ENCODE measurements at places on chromosomes 3 and 15. TPM values are rescaled to one million over a fixed set of nuclear protein-coding genes. Genes with fewer than 3 reads are reported as not detected.

ZMYND10 gene
- 3.6 TPM for polyA plus RNA-seq

GABRB3 gene
- 5.9 TPM for polyA plus RNA-seq

SFMBT1 gene
- polyA plus RNA-seq: 8.6 TPM

GRK7 gene
- polyA plus RNA-seq: 0.13 TPM

XCR1 gene
- polyA plus RNA-seq: 0.53 TPM

RARB gene
- 62.3 TPM for polyA plus RNA-seq

SYNPR gene
- not detected for polyA plus RNA-seq

CIDEC gene
- not detected for polyA plus RNA-seq

IQSEC1 gene
- polyA plus RNA-seq: 34.7 TPM

POTEB2 gene
- not detected for polyA plus RNA-seq

ENTPD3 gene
- 1.7 TPM for polyA plus RNA-seq

ZNF80 gene
- polyA plus RNA-seq: not detected

RTP1 gene
- polyA plus RNA-seq: not detected

RAB27A gene
- 16.9 TPM for polyA plus RNA-seq

DHX36 gene
- polyA plus RNA-seq: 69.8 TPM

CLPX gene
- polyA plus RNA-seq: 75.9 TPM

DNA sequence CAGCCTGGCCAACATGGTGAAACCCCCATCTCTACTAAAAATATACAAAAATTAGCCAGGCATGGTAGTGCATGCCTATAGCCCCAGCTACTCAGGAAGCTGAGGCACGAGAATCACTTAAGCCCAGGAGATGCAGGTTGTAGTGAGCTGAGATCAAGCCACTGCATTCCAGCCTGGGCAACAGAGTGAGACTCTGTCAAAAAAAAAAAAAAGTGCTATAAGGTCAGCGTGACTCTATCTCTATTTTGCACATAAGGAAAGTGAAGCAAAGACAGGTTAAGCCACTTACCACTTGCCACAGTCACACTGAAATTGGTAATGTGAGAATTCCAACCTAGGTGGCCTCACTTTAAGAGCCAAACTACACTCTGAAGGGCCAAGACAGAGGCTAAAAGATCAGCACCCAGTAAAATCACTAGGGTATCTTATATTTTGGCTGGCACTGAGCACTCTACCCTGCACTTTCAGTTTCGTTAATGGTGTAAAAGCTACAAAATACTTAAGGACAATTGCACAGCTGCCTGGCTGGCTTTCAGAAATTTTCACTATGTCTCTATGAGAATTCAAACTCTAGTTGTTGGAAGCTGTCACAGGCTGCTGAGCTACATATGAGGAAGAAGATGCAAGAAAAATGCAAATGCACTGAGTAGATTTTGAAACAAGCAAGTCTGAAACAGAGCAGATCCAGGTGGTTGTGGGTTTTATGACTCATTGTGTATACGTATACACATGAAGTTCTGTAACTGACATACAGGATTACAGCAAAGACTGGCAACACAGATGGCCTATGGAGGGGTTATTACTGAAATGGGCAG lies 32.7 kb downstream of the TRANK1 start:
- no peak for DNase-seq

DNA sequence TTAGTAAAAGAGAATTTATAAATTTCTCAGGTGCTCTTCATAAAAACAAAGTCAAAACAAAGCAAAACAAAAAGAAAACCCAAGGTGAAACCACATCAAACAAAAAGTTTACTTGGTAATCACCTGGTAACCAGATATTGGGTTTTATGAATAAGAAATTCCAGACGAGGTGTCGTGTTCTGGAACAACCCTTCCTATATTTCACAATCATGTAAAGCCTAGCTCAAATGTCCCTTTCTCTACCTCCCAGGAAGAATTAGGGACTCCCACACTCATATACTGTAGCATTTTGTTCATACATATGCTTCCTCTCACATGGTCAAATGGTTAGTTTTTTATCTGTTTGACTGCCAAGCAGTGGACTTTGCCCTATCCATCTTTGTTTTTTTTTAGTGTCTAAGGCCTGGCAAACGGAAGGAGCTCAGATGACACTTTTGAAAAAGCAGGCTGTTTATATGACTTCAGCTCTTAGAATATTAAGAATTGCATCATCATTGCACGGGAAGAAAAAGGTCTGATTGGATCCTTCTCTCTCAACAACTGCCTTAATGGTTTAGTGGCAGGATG lies 326.7 kb upstream of the TBL1XR1 start:
- DNase-seq: no peak

GRCh38 chr3:122313281-122313680 lies 11.8 kb upstream of the CSTA start:
- DNase-seq: no peak

GRCh38 chr15:80636675-80637074 lies 58.4 kb upstream of the ABHD17C start:
- DNase-seq: no peak

DNA sequence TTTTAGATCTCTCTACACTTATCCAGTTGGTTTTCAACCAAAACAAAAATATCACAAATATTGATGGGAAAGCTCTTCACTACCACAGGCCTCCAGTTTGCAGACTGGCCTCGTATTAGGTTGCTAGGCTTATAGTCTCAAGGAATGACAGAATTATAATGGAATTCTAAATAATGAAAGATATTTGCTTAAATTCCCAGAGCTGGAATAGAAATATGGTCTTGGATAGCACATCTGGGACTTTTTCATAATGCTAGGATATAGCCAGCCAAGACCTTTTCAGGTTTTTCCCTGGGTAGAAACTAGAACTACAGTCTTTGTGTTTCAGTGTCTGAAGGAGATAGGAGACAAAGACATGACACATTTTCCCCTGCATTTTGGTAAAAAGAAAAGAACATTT lies 121.9 kb upstream of the STAC start:
- no peak for DNase-seq

DNA sequence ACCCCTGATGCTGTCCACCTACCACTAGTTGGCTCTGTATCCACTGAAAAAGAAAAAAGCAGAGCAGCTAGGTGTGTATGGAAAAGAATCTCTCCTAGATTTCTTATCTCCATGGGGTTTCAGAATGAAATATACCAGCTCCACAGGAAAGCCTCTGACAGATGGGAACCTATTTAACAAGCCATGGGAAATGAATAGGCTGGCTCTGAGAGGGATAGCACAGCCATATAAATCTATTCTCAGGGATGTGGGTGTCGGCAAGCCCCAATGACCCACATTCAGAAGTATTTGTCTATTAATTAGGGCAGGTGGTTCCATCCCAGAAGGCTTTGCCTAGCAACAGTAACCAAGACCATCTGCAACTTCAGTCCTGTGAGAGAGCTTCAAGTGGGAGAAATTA lies 694.1 kb downstream of the AGBL1 start:
- DNase-seq: no peak

GRCh38 chr3:150920236-150920635 lies 15.0 kb upstream of the MINDY4B start:
- DNase-seq: no peak

- DNase-seq: no peak
Measured at GRCh38 chr3:193771011-193771652, 178.1 kb downstream of the OPA1 start.

GRCh38 chr15:60371175-60372051 lies 26.4 kb downstream of the ANXA2 start:
- no peak for DNase-seq

DNA sequence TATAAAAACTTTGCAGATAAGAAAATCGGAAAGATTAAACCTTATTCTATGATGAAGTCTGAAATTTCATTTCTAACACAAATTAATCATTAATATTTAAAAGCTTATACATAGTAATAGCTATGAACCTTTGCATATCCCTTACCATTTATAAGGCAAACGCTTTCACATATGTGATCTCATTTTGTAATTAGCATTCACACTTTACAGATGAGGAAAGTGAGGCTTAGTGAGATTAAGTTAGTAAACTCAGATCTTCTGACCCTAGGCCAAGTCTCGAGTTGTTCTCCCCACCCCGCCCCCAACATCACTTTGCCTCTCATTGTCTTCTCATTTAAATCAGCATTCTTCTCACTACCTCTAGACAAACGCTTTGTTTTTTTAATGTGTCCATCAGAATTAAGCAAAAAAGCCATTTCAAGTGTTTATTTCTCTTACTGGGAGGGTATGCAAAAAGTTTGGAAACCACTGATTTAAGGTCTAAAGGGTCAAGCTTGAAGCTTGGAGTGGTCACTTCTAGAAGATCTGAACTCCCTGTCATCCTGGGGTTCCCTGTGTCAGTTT lies 172.9 kb upstream of the BCL6 start:
- no peak for DNase-seq

DNA sequence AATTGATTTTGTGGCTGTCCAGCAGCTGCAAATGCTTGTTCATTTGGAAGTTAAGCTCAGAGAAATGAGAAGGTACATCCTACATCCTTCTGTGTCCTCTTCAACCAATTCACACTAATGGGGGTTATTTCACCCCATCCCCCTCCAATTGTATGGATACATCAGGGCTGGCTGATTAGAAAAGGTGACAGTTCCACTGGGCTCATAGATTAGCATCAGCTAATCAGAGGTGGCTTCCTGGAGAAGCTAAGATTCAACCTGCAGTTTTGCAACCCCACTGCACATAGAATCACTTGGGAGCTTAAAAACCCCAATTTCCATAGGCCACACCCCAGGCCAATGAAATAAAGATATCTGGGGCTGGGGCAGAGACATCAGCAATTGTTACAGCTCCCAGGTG lies 217.7 kb upstream of the TLE3 start:
- DNase-seq: no peak

GRCh38 chr3:40969341-40969740 lies 230.0 kb upstream of the CTNNB1 start:
- DNase-seq: no peak

GRCh38 chr3:124281453-124282316 lies 289.8 kb upstream of the ROPN1 start:
- no peak for DNase-seq

- no peak for DNase-seq
Measured at GRCh38 chr15:85125056-85125661, 143.5 kb downstream of the PDE8A start.

GRCh38 chr3:128879125-128879969 lies at the start of gene ACAD9:
TSS of gene ACAD9 (plus strand) at chr3:128879620. CDS start at chr3:128879692, 72 bp downstream.
- peak; percentile 95 for DNase-seq

DNA sequence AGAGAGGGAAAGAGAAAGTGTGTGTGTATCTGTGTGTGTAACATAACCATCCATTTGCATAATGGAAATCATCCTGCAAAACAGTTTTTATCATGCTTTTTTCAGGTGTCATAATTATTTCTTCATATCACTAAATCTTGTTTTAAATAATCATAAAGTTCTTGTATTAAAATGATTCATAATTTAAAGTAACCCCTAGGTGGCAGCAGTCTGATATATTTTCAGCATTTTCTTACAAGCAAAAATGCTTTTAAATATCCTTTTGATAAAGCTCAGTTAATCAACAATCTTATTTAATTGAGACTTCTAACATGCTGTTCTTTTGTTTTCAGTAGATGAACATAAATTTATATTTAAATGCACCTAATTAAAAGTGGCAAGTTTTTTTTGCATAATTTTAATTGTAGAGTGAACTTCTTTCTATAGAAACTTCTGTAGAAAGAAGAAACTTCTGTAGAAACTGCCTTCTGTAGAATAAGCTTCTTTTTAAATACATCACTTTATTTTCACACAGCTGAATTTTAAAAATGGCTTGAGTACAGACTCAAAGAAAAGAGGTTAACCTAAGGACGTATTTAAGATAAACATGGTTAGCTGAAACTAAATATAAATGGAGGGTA lies 72.5 kb downstream of the OPA1 start:
- no peak for DNase-seq

DNA sequence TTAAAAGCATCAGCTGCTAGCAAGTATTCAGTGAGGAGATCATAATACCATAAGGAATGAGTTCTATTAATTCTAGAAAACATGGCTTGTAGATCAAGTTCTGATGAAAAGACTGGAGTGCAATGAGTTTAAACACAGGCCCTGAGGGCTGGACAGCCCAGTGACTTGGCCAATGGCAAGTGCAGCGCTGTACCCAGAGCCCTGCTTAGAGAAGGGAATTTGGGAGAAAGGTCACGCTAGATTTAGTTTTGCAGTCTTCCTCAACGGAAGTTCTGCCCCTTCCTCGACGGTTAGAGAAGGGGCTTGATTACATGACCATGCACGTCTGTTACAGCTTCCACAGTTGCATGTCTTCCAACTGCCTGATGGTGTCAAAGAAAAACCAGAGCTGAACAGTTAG lies 4.0 kb downstream of the TMEM212 start:
- no peak for DNase-seq

DNA sequence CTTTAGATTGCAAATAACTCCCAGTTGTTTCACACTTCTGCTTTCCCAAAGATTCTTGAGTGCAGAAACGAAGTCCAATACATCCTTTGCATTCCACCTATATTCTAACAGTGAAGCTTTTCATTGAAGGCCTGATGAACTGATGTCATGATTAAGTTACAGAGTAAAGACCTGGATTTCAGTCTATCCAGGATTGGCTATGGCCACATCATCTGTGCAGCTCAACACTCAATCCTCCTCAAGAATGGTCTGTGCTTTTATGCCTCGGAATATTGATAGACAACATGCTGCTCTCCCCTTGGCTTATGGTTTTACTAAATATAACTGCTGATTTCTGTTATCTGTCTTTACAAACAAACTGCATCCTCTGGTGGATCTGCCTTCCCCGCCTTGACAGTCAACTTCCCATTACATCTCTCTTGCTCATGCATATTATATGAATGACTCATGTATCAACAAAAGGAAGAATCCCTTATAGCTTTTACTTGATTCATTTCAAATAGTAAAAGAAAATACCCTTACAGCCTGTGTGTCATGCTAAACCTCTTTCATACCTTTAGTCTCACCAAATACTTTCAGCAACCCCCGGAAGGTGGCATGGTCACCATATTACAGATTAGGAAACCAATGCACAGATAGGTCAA lies 59.5 kb downstream of the SCN11A start:
- no peak for DNase-seq

DNA sequence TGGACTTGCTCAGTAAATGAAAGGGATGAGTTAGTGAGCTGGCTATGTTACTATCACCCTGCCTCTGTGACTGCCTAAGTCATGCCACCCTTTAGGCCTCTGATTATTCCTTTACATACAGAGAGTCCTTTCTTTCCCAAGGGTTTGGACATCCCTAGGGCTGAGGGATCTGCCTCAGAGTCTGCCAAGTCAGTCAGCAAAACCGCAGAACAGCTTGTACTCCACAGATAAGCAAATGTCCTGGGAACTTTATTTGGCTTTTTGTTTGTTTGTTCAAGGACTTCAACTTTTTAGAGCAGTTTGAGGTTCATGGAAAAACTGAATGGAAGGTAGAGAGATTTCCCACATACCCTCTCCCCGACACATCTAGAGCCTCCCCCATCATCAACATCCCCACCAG lies 82.6 kb upstream of the TRIM42 start:
- no peak for DNase-seq
